ENCODE measurements at places on chromosomes 11 and 22.

DNA sequence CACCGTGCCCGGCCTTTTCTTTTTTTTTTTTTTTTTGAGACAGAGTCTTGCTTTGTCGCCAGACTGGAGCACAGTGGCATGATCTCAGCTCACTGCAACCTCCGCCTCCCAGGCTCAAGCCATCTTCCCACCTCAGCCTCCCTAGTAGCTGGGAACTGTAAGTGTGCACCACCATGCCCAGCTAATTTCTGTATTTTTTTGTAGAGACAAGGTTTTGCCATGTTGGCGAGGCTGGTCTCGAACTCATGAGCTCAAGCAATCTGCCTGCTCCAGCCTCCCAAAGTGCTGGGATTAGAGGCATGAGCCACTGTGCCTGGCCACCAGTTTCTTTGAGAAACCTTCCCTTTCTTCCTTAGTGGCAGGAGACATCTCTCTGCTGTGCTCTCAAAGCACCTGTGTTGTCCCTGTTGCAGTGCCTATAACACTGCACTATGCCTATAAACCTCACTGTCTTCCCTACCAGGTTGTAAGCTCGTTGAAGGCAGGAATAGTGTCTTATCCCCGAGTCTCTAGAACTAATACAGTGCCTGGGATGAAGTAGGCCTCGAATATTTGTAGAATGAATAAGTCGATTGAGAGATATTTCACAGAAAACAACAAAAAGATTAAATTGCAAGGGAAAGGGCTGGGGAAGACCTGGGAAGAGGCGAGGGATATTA lies 13.7 kb downstream of the TAGLN start:
- DNase-seq = no peak

DNA sequence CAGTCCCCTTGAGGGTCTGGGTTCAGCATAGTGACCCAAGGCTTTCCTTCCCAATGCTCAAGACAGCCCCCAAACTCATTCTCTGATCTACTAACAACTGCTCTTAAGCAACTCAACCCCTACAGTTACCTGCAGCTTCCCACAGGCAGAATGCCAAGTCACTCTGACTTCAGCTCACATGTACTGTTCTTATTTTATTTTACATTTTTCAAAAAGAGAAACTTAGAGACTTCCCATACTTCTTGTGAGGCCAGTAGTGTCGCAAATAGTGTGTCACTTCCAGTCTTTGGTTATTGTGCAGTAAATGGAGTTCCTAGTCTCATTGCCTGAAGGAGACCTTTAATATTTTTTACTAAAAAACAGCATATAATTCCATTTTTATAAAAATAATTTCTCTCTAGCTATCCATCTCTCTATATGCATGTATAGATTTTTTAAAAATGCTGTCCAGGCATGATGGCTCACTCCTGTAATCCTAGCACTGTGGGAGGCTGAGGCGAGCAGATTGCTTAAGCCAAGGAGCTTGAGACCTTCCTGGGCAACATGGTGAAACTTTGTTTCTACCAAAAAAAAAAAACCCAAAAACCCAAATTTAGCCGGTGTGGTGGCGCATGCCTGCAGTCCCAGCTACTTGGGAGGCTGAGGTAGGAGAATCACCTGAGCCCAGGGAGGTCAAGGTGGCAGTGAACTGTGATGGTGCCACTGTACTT lies 41.8 kb downstream of the ENTHD1 start:
- no peak for DNase-seq

- no peak for DNase-seq
These were observed 105.4 kb upstream of the CSNK2A3 start for GRCh38 chr11:11458485-11458884.

DNA sequence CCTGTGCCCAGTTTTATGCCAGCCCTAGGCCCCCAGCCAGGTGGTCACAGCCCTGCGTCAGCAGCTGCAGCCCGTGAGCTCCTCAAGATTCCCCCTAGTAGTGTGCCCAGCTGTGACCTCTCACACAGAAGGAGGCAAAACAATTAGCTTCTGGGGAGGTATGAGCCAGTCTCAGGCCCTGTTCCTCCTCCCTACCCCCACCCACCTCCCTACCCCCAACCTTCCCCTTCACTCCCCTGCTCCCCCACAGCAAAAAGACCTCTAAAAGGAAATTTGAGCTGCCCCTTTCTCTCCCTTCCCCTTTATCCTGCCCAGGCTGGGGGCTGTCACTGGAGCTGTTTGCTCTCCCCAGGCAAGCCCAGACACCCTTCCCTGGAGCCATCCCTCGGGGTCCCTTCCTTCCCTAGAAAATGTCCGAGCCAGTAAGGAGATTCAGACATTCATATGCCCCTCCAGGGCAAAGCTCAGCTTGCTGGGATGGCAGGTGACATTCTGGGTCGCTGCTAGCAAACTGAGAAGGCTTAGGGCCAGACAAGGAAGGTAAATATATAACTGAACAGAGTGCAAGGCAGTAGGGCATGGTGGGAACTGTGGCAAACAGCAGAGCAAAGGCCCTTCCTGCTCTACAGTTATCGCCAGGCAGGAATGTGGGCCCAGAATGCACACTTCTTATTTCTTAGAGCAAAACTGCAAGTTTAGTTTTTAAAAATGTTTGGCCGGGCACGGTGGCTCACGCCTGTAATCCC lies 300.2 kb downstream of the MN1 start:
- DNase-seq = no peak

GRCh38 chr22:21972293-21972779 lies 10.3 kb downstream of the TOP3B start:
- DNase-seq = peak; percentile 43

DNA sequence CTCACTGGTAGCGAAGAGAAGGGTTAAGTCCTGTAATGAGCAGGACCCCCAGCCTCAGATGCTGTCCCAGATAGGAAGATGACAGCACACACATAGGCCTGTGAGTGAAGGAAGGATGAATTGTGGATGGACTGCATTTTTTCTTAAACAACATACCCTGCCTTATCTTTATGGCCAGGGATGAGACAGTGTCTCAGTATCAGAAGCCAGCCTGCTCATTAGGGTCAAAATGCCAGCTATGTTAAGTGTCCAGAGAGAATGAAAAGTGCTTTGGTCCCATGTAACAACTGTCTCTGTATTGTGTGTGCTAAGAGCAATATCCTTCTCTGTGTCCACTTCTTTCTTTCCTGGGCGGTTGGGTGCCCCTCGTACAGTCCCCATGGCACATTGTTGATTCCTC lies 30.2 kb downstream of the PPFIBP2 start:
- DNase-seq = no peak

GRCh38 chr11:8099291-8099899 lies 18.4 kb downstream of the TUB start:
- DNase-seq = peak; percentile 33

GRCh38 chr11:118174006-118174567 lies 2.4 kb downstream of the SCN2B start:
- no peak for DNase-seq

DNA sequence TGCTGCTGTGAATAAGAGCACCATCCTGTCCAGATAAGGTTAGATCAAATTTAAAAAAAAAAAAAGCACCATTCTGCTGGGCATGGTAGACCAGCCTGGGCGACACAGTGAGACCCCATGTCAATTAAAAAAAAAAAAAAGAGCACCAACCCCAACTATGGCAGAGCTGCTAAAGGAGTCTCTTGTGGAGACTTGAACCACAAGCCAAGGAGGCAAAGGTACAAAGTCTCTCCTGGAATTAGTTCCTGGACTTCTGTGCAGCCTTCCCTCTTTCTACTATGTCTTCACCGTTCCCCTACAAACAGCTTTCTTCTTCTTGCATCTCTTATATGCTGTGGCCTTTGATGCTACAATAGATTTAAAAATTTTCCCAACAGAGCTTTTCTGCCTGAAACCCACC lies 1.3 kb downstream of the PIK3C2A start:
- DNase-seq = no peak

- no peak for DNase-seq
These were observed 253.7 kb downstream of the AASDHPPT start for GRCh38 chr11:106331176-106331575.

DNA sequence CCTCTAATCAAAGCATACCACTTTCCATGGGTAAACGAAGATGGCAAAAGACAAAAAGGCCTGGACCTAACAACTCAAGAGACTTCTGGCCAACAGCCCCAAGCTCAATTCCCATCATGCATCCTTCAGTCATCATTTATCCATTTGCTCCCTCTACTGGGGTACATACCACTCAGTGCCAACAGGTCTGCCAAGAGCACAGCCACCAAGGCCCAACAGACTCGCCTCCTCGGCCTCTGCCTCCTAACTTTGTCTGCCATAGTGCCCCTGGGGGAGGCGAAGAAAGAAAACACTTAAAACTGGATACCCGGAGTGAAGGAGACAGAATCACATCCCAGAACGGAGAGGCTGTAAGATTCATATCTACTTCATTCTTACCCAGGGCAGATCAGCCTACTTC lies 1.1 kb downstream of the HYOU1 start:
- no peak for DNase-seq
